ENCODE measurements at places on chromosomes 7 and 10.

GRCh38 chr10:51156926-51157325, 82.6 kb downstream of the PRKG1 start:
- no peak for DNase-seq

DNA sequence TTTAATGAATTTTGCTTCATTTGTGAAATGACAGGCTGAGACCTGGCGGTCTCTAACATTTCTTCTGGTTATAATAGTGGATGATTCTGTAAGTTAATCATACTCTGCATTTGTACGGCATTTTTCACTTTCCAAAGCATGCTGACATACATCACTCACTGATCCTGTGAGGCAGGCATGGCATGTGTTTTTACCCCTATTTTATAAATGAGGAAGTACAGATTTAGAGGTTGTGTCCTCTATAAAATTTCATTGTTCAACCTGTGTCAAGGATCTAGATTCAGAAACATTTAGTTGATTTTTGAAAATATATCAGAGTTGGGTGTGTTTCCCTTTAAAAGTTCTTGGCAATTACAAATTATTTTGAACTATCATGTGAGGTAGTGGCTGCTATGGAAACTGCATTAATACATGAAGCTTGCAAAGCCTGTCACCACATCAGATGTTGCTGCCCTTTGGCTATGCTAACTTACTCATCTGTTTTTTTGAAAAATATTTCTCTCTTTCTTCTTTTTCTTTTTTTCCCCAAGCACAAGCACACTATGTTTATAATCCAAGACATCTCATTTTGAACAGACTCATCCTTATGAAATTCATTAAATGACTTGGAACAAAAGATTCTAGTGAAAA, 172.7 kb downstream of the GNAI1 start:
- no peak for DNase-seq

DNA sequence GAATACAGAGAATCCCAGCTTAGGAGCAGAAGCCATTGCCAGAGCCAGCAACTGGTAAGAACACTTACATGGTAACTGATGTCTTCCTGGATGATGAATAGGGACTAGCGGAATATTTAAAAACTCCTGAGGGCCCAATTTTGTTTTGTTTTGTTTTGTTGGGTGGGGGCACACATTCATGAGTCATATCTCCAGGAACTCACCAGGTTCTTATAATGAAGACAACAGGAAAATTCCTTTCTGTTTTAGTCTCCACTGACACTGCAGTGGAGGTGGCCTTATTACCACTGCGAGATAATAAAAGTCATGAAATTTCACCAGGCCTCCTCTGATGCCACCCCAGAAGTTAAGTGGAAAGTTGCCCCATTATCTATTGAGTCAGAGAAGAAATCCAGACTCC, 6.6 kb upstream of the CUZD1 start:
- DNase-seq: no peak

DNA sequence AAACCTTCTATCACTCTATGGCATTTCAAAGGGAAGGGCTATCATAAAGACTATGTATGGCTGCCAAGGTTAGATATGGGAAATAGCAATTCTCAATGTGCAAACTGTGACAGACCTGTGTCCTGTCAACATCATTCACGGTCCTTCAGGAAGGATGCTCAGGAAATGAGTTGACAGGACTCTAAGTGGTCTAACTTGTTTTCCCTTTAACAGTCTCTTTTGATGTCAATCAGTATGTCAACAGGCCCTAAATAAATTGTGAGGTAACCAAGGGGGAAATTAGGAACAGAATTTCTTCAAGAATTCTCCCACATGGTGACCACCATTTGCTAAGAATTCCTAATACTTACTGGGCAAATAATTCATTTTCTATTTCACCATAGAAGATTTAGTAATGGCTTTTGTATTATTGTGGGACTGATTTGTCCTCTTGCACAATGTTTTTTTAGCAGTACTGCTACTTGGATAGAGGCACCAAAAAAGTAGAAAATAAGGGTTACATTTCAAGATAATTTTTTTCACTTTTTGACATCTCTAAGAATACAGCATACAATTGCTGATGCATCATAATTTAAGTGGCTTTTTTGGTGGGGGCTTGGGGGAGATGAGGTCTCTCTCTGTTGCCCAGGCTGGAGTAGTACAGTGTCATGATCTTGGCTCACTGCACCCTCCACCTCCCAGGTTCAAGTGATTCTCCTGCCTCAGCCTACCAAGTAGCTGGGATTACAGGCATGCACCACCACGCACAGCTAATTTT, 275.8 kb downstream of the CACNA2D1 start:
- DNase-seq: no peak

DNA sequence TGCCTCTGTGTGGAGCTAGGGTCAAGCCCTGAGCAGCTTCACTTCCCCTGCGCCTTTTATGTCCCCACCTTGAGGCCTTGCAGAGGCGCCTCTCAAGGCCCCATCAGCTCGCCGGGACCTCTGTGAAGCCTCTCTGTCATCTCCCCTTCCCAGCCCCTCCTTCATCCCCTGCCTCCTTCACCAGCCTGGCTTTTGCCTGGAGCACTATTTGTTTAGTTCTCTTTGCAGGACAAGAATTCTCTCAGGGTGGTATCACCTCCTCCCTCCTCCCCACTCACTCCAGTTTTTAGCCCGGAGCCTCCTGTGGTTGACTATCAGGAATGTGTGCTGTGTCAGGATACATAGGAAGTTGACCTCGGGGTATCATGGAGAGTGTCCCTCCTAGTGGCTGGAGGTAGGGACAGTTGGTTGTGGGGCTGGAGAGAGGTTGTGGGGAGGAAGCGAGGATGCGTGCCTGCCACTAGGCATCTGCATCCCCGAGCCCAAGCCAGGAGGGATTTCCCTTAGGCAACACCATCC, 89.8 kb upstream of the ANLN start:
- DNase-seq: no peak

GRCh38 chr7:158255558-158255957, 332.1 kb downstream of the PTPRN2 start:
- DNase-seq: no peak

DNA sequence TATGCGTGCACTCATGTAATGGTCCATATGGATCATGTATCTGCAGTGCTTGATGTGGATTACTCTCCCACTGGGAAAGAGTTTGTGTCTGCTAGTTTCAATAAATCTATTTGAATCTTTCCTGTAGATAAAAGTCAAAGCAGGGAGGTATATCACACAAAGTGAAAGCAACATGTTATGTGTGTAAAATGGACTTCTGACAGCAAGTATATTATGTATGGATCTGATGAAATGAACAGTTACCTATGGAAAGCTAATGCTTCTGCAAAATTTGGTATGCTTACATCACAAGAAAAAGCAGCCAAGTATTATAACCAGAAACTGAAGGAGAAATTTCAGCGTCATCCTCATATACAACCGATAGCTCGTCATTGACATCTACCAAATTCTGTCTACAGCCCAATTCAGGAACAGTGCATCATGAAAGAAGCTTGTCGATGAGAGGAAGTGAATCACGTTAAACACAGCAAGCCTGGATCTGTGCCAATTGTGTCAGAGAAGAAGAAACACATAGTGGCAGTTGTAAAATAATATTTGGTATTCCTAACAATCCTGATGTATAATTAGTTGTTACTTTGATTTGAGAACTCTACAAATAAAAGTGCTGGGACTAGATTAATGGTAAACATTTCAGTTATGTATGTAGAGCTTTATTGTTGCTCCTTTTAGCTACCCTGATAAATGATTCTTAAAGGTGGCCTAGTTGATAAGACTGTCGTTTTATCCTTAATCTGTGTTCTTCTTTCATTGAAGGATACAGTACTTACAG, 14.2 kb upstream of the SYPL1 start:
- no peak for DNase-seq

DNA sequence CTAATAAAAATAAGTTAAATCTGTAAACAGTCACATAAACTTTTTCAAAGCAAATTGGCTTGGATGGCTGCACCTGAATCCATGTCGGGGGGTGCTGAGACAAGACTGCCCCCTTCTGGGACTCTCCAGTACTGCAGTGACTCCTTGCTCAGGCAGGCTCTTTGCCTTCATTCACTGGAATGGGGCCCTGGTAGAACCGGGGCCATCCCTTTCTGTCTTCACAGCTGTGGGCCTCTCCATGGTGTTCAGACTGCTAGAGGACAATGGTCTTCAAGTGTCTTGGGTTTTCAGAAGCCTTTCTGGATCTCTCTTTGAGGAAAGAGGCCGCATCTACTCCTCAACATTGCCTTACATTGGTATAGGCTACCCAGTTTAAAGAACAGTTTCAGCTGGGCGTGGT, 16.1 kb upstream of the IMPDH1 start:
- DNase-seq: peak; percentile 77

GRCh38 chr10:2777666-2778355, 289.5 kb upstream of the PFKP start:
- no peak for DNase-seq

- DNase-seq: no peak
These were observed 3.4 kb downstream of the RUFY2 start for GRCh38 chr10:68403701-68404100.

- no peak for DNase-seq
These were observed 62.5 kb upstream of the NAMPT start for GRCh38 chr7:106347229-106347833.
